Skeletal muscle cell (primary cell): ENCODE measurements at places on chromosomes 2 and 18.

DNA sequence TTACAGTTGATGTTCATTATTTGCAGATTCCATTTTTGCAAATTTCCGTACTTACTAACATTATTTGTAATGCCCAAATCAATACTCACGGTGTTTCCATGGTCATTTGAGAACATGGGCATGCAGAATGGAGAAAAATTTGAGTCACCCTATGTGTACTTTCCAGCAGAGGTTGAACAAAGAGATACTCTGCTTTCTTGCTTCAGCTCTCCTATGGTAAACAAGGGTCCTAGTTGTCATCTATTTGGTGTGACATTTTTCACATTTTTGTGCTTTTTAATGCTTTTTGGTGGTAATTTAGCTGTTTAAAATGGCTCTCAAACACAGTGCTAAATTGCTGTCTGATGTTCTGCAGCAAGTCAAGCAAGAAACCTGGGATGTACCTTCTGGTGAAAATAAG is 444.4 kb upstream of the CELF4 start:
- DNase-seq, result no peak

GRCh38 chr2:28434600-28434989 is 41.9 kb downstream of the FOSL2 start:
- DNase-seq, result no peak

DNA sequence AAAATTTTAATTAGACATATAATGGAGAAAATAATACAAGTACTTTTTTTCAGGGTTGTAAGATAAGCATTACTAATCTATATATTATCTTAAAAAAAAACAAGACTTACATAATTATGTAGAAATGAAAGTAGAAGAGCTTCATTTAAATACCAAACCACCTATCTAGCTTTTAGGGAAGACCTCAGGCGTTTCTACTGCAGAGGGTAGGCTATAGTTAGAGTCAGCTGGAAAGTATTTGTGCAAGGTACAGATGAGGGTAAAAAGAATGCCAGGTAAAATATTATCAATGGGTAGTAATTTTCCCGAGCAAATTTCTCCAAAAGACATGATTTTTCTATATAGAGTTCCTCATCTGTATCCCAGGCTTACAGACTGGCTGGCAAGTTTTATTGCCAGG is 30.5 kb upstream of the SLC39A10 start:
- DNase-seq, result no peak

- no peak for DNase-seq
Observed at GRCh38 chr2:222242532-222242931, 56.3 kb downstream of the PAX3 start.

GRCh38 chr18:26868968-26869586 is 3.6 kb upstream of the AQP4 start:
- no peak for DNase-seq

GRCh38 chr18:63271881-63272299 is 47.7 kb downstream of the BCL2 start:
- DNase-seq, result no peak

GRCh38 chr2:80302314-80303005 is 2.1 kb downstream of the LRRTM1 start:
- DNase-seq, result no peak

- DNase-seq, result no peak
Observed at GRCh38 chr2:188850786-188851185, 123.4 kb upstream of the COL3A1 start.

- DNase-seq, result no peak
Observed at GRCh38 chr2:117512307-117512706, 302.2 kb upstream of the DDX18 start.

GRCh38 chr2:172409042-172409441 is 18.3 kb upstream of the ITGA6 start:
- no peak for DNase-seq

GRCh38 chr2:232389327-232389726 is 10.8 kb downstream of the ALPP start:
- DNase-seq, result peak; percentile 24

GRCh38 chr2:23153484-23153883 is 231.5 kb upstream of the KLHL29 start:
- DNase-seq, result no peak

DNA sequence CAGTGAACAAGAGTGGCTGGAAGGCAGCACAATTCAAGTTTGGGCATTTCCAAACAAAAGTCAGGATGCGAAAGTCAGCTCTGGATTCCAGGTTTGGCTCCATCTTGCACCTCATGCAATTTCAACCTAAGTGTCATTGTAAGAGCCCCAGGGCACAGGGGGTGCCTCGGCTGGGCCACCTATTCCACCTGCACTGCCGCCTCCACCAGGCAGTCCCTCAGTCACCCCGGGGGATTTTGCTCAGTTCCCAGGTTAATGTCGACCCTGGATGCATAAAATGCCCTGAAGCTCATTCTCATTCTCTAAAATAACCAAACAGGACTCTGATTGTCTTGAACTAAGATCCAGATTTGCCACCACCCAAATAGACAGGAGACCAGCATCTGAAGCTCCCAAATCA is 77.6 kb downstream of the EDAR start:
- DNase-seq, result no peak

DNA sequence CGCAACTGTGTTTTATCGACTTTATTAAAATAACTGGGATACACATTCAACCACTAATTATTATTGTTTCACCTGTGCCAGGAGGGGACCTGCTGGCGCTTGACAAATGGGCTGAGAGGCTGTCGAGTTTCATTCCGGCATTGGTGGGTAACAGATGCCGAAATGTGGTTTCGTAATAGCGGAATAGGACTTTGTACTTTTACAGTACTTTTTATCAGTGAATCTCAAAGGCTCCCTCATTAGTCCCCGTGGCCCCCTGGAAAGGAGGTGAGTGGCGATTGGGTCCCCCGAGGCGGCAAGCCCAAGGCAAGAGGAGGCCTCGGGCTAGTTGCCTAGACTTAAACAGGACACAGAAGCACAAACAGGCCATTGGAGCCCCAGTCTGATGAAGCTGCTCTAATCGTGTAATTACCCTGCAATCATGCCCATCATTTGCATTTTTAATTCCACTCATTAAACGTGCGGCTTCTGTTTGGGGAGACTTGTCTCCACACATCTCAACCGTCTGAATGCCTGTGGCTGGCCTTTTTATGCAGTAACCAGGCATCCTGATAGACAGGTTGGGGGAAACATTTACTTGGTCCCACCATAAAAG is 193.2 kb downstream of the INO80D start:
- no peak for DNase-seq

GRCh38 chr2:31729442-31730092 is 148.8 kb upstream of the SRD5A2 start:
- DNase-seq, result peak; percentile 1

GRCh38 chr2:190136259-190136658 is 73.7 kb upstream of the MSTN start:
- no peak for DNase-seq

- no peak for DNase-seq
Observed at GRCh38 chr2:205461678-205462665, 220.3 kb upstream of the NRP2 start.

DNA sequence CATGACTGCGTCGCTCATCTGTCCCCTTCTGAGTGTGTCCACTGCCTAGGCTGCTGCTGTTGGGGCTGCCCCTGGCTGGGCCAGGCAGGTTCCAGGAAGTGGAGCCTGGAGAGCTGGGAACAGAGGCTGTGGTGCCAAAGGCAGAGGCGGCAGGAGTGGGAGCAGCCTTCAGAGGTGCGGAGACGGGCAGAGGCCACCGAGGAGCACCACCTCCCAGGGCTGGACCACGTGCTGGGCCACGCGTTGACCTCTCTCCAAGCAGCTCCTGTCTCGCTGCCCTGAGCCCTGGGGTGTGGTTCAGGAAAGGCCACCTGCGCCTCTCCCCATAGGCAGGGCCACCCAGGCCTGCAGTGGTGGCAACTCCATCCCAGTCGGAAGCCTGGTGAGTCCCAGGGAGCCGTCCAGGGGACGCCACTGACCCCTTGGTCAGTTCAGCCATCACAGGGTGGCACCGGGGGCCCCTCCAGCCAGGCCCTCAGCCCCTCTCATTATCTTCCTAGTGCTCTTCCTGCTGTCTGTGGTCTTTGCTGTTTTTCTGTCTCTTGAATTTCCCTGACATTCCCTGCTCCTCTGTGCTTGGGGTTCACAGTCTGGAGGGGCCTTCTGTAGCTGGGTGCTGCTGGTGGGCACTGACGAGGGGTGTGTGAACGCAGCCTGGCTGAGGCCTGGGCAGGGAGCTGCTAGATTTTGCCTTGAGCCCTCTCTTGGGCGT is 122.8 kb upstream of the HS6ST1 start:
- DNase-seq, result no peak

GRCh38 chr2:196291873-196292800 is 120.8 kb upstream of the STK17B start:
- DNase-seq, result no peak

DNA sequence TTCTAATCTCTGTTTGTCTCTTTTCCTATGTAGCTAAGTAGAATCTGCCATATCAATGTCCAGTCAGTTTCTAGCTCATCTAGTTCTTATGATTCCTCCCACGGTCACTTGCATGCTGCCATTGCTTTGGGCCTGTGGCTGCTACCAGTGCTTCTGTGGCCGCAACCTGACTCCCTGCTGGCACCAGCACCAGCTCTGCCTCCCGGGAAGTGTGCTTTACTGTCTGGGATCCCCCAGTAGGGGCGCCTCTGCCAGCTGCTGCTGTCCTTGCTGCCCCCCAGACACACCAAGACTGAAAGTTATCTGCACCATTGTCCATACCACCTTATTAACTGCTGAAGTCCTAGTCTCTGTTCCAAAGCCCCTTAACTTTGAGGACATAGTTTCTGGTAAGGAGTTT is 56.3 kb downstream of the RAPGEF4 start:
- DNase-seq, result no peak

GRCh38 chr2:159617100-159617499 is 752 bp upstream of the BAZ2B start:
- DNase-seq, result no peak

GRCh38 chr2:29580223-29580622 is 341.2 kb downstream of the ALK start:
- no peak for DNase-seq

DNA sequence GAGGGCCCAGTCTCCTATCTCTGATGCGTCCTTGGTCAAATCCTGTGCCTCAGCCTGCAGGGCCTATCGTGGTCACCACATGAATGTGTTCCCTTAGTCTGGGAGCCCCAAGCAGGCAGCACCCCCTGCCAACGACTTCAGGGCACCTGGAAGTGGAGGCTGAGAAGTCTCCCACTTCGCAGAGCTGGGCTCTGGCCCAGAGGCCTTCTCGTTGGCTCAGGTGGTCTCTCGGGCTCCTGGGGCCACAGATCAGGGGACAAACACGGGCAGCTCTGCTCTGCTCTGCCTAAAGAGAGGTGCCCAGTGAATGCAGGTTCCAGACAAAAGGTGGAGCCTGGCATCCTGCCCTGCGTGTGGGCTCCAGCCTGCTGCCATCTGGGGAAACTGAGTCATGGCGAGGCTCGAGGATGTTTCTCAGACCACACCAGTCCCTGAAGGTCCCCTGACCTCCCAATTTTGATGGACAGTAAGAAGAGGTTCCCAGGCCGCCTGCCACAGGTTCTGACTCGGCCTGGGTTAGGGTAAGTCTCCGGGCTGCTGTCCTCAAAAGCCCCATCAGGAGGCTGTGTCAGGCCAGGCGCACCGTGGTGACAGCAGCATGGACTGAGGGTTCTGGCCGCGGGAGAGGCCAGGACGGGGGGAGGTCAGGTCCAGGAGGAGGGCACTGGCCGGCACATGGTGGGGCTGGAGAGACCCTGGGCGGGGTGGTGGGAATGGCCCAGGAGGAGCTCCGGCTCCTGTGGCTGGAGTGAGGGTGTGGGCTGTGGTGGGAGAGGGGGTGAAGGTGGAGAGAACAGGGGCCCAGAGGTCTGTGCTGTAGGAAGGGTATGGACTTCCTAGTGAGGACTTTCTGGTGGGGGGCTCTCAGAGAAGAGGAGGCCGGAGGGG is 1.4 kb upstream of the TEKT4 start:
- DNase-seq, result no peak

GRCh38 chr18:48007381-48007780 is 76.9 kb upstream of the SMAD2 start:
- DNase-seq, result no peak

DNA sequence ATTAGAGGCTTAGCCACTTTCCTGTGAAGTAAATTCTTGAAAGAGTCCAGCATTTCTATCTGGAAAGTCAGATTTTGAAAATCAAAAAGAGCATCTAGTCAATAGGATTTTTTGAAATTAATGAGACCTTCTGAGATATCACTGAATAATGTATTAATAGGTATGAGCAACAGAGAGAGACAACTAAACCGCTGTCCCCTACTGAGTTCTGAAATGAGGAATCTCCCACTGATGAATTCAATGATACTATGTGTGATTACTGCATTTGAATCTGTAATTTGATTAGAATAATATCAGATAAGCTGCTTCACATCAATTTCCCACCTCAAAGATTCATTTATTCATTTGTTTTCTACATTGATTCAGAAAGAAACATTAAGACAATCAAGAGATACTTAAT is 252.8 kb downstream of the TMX3 start:
- DNase-seq, result no peak

DNA sequence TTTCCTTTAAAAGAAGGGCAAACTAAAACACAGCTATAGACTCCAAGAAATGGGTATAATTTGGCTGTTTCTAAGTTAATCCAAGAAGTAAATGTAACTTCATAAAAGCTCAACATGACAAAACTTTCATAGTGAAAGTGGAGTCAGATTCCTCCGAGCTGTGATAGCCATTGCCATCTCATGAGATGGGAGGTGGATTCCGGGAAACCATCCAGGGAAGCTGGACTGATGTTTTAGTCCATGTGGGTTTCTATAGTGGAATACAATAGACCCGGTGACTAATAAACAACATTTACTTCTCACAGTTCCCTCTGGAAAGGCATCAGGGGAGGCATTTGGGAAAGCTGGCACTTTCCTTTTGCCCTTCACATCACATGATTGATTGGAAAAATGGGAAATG is 10.0 kb upstream of the LAPTM4A start:
- peak; percentile 60 for DNase-seq

DNA sequence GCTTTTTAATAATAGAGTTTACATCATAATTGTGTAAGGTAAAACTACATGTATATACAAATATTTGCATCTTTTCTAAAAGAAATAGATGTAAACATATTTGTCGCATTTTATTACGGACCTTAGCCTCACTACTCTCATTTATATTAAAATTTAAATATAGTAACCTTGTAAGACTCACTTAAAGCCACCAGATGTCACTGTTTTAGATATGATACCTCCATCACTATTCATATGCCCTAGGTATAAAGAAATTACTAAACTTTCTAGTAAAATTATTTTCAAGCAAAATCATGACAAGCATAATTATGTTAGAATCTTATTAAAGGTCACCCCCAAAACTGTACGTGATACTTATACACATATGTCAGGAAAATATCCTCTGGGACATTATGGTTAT is 674.3 kb upstream of the REG3G start:
- DNase-seq, result no peak
